ENCODE measurements at places on chromosomes 5 and 9.

- DNase-seq, result no peak
These were observed 997 bp downstream of the AUH start for GRCh38 chr9:91360551-91361290.

- no peak for DNase-seq
These were observed 37.9 kb downstream of the SH3TC2 start for GRCh38 chr5:149024943-149025342.

GRCh38 chr9:21611891-21612290, 129.8 kb upstream of the IFNE start:
- DNase-seq, result no peak

- DNase-seq, result no peak
These were observed 43.2 kb upstream of the RANBP3L start for GRCh38 chr5:36344899-36345298.

GRCh38 chr9:94153905-94154304, 69.6 kb downstream of the PTPDC1 start:
- DNase-seq, result no peak

DNA sequence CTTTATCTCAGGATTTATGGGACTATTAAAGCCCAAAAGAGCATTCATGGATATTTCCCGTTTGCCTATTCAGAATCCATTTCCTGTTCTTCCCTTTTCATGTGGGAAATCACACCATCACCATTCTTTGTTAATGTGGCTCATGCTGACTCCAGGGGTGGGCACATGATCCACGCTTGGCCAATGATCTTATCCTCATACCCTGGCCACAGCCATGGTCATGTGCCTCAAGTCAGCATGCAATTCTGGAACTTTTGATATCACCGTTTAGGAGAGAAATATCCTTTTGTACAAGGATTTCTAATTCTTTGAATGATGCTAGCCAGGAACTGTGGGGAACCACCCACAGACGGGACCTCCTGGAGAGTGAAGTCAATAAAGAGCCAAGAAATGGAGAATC, 272.2 kb downstream of the PRELID2 start:
- no peak for DNase-seq
